Thoracic aorta (tissue), 2 donors: ENCODE measurements at places on chromosomes 1 and 21.

- no peak for DNase-seq
Measured at GRCh38 chr21:45289655-45290515, 2.2 kb upstream of the POFUT2 start.

GRCh38 chr21:45305836-45306235 is 18.1 kb upstream of the POFUT2 start:
- DNase-seq, result no peak

DNA sequence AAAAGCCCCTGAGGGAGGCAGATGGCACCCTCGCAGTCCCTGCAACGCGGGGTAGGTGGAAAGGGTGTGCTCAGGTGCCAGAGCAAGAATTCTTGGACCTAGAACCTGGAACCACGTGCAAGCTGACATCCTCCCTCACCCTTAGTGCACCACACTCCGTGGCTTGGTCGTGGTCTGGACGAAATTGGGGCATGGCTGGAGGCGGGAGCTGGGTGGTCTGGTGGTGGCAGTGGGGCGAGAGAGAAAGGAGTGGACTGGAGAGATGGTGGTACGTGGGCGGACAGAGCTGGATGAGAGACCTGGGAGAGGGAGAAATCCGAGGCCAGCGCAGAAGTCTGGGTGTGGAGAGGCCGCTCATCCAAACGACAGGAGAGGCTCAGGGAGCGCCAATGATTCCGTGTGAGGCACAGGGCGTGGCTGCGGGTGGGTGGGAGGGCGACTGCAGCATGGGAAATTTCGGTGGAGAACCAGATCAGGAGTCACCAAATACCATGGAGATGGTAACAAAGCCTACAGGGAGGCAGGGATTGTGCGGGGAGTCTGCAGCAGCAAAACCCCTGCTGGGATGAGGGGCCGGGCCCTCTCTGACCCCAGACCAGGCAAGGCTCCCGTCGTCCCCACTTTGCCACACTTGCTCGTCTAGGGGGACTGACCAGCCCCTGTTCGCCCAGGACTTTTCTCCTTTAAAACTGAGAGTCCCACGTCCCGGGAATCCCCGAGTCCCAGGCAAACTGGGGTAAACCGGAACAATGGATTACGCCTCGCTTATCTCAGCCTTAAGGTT is 31.9 kb downstream of the CDCP2 start:
- no peak for DNase-seq

- DNase-seq, result no peak
Measured at GRCh38 chr1:10632691-10633090, 157.9 kb downstream of the PEX14 start.

GRCh38 chr1:92795166-92795565 is 10.3 kb upstream of the EVI5 start:
- no peak for DNase-seq

GRCh38 chr1:237814319-237814924 is 76.3 kb downstream of the ZP4 start:
- DNase-seq, result no peak

- no peak for DNase-seq
Measured at GRCh38 chr1:185539277-185539943, 194.8 kb upstream of the HMCN1 start.

- DNase-seq, result no peak
Measured at GRCh38 chr1:178442925-178443324, 53.8 kb downstream of the CLEC20A start.

DNA sequence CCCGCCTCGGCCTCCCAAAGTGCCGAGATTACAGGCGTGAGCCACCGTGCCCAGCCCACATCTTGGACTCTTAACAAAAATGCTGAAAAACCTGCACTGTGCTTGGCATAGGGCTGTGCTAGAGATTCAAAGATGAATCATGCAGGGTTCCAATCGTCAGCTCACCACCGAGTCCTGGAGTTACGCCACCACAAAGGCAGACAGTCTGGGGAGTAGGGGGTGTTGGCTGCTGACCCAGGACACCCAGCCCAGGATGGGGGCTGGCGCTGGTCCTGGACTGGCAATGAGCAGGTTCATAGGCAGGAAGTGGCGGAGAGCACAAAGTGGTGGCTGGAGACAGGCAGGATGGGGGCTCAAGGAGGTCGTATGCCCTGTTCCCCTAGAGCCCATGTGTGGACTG is 16.0 kb downstream of the PSRC1 start:
- DNase-seq, result no peak

GRCh38 chr1:168235937-168236336 is 10.1 kb downstream of the SFT2D2 start:
- DNase-seq, result no peak

DNA sequence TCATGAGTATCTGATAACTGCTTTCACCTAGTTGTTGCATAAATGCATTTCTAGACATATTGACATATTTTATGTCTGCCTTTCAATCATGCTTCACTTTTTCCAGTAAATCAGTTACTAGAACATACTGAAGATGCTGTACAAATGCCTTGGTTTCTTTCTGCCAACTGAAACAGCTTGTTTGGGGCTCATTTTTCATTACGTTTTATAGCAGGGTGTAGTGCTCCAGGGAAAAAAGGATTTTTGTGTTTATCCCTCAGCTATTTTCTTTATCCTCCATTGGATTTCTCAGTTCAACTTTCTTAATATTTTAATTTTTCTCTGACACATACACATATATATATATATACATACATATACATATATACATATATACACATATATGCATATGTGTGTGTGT is 51.7 kb downstream of the IL23R start:
- DNase-seq, result no peak

GRCh38 chr1:147072482-147073432 is 99.5 kb downstream of the PRKAB2 start:
- DNase-seq, result no peak
